Activated CD4-positive, alpha-beta T cell treated with anti-CD3 and anti-CD28 coated beads, Interleukin-2, amount 50 U/mL, for 48 hours (primary cell): ENCODE measurements at places on chromosomes 4 and X.

DNA sequence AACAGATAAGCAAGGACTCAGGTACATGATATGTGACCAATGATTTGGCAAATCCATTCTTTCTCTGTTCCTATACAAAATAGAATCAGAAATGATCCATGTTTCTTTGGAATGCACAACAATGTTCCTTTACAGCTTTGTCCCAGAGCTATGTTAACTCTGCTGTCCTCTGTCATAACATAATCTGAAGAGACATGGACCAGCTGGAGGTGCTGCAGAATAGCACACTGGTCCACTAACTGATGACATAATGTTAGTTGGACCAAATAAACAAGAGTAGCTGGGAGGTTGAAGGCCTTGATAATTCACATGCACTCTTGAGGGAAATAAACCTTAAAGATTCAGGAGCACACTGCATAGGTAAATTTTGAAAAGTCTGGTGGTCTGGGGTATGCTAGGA is 23.0 kb upstream of the DHX15 start:
- no peak for DNase-seq

DNA sequence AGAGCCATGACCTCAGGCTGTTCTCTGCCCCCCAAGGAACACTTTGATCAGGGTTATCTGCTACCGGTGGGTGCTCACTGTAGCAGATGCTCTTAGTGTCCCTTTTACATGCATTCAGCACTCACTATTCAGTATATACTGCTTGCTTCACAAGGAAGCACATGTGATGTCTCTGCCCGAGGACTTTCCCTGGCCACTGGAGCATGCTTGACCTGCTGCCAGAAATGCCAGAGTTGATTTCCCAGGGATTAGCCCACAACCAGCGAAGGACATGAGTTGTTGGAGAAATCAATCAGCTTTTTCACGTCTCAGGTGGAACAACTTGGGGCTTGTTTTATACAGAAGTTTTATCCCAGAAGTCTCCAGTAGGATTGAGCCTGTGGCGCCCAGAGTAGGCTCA is 51.2 kb upstream of the RPS6KA3 start:
- no peak for DNase-seq

- no peak for DNase-seq
These were observed 42.6 kb downstream of the CLDN34 start for GRCh38 chrX:10009741-10010140.

- no peak for DNase-seq
These were observed 48.8 kb downstream of the MAP7D2 start for GRCh38 chrX:20067709-20068561.

- no peak for DNase-seq
These were observed 112.9 kb downstream of the IRF2 start for GRCh38 chr4:184361443-184361842.

GRCh38 chrX:37640142-37640541 is 45.4 kb upstream of the XK start:
- DNase-seq, result no peak

DNA sequence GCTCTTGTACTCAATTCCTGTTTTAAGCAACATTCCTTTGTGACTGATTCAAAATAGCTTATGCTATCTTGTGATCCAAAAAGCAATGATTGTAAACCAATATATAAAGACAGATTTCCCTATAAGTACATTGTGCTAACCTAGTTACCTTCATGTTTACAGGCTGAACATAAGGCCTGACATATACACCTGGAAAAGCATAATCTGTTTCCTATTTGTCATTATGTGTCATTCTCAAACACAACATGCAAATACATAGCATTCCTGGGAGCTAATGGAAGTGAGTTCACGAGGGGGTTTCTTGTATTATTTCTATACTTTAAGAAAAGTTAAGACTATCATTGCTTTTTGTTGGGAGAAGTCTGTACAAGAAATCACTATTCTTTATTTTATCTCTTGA is 638.1 kb upstream of the AGA start:
- DNase-seq, result no peak

GRCh38 chr4:24642981-24643547 is 58.7 kb upstream of the DHX15 start:
- no peak for DNase-seq

- DNase-seq, result no peak
These were observed 53.7 kb upstream of the NKX1-1 start for GRCh38 chr4:1459722-1460511.

DNA sequence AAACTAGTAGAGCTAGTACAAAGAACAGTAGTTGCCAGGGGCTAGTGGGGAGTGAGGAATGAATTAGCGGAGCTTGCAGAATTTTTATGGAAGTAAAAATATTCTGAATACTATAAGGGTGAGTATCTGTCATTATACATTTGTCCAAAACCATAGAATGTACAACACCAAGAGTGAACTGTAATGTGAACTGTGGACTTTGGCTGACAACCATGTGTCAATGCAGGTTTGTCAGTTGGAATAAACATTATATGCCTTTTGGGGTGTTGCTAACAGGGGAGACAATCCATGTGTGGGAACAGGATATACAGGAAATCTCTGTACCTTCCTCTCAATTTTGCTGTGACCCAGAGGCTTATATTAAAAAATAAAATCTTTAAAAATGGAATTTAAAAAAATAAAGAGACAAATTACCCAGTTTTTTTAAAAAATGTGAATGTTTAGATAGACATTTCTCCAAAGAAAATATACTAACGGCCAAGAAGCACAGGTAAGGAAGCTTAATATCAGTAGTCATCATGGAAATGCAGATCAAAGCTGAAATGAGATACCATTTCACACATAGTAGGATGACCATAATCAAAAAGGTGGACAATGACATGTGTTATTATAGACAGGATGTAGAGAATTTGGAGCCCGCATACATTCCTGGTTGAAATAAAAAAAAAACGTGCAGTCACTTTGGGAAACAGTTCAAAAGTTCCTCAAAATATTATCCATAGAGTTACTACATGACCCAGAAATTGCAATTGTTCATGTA is 899.8 kb downstream of the RAB28 start:
- no peak for DNase-seq

- DNase-seq, result no peak
These were observed 126.9 kb downstream of the RNF150 start for GRCh38 chr4:141006242-141006802.

- DNase-seq, result no peak
These were observed 203.2 kb downstream of the PTTG2 start for GRCh38 chr4:38163216-38164006.

GRCh38 chr4:97646997-97647396 is 496.3 kb downstream of the STPG2 start:
- no peak for DNase-seq

- no peak for DNase-seq
These were observed 133.7 kb downstream of the AMELX start for GRCh38 chrX:11426712-11427452.

DNA sequence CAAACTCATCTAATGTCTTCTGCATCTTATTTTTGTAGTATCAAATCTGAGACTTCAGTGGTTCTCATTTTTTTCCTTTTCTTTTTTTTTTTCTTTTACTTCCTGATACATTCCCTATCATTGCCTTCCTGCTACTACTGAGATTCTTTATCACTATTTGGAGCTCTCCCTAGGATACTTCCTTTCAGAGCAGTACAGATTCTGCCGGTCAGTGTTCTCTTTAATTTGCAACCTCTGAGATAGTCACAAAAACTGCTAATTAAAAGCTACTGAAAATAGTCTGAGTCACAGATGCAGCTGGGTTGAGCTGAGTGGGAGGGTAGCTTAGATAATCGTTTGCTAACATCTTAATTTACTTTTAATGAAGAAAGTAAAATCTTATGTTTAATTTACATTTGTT is 1279.7 kb downstream of the ARAP2 start:
- no peak for DNase-seq

DNA sequence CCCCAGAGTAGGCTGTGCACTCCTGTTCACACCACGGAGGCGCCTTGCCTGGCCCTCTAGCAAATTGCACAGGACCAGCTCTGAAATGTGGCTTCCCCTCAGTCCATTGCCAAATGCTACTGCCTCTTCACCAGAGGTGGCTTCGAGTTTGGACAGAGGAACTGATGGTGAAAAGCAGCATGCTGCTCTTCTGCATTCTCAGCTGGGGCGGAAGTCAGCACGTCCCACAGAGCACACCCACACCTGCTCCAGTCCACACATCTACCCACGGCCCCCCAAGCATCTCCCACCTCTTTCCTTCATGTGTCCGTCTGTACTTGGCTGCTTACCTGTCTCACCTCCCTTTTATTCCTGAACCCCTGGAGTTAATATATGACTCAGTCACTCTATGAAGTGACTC is 43.5 kb downstream of the LRP2BP start:
- DNase-seq, result no peak

DNA sequence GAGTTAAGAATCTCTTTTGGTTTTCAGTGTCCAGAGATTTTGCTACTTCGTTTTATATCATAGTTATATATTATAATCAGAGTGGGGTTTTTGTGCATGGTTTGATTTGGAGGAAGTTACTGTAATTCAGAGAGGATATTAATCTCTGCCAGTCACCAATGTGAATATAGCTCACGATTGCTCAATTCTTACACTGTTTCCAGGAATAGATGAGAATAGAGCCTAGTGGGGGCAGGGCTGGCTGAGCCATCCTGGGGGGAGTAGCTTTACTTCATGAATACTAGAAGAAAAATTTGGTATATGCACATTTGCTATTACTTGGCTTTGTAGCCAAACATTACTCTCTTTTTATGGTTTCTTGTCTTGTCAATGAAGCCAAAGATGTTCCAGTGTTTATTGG is 60.9 kb upstream of the TRPC3 start:
- no peak for DNase-seq

GRCh38 chr4:113884655-113885054 is 94.8 kb downstream of the ARSJ start:
- DNase-seq, result no peak

- DNase-seq, result peak; percentile 42
These were observed 46.0 kb upstream of the TMPRSS11F start for GRCh38 chr4:68175562-68176155.

DNA sequence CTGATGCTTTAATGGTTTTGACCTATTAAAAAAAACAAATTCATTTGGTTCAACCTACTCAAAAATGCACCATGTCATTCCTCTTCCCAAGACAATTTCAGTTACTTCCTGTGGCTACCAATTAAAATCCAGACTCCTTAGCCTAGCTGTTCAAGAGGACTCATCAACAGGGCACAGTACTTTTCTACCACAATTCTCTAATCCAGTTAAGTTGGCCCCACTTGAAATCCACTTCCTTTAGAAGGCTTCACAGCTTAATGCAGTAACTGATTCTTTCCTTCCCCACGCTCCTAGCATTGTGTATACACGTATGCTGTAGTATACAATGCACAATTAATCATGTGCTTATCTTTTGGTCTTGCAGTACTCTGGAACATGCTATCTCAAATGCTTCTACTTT is 129.8 kb downstream of the UGT8 start:
- no peak for DNase-seq

DNA sequence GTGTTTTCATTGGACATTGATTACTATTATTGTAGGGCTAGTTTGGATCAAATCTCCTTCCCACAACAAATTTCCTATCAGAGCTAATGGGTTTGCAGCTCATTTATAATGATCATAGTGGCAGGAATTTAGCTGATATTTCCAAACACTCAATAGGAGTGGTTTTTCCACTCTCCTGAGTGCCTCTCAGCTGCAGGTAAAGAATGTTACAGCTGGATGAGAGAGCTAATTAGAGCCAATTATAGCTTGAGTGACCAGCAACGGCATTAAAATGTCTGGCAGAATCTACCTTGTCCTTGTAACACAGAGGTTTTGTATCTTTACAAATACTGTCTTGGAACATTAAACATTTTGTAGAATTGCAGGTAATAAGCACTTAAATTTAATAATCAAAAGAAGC is 602.8 kb upstream of the EPHA5 start:
- no peak for DNase-seq

GRCh38 chr4:70511365-70511764 is 7.0 kb upstream of the AMTN start:
- no peak for DNase-seq

- no peak for DNase-seq
These were observed 118.6 kb upstream of the VCX3B start for GRCh38 chrX:8346060-8346459.

DNA sequence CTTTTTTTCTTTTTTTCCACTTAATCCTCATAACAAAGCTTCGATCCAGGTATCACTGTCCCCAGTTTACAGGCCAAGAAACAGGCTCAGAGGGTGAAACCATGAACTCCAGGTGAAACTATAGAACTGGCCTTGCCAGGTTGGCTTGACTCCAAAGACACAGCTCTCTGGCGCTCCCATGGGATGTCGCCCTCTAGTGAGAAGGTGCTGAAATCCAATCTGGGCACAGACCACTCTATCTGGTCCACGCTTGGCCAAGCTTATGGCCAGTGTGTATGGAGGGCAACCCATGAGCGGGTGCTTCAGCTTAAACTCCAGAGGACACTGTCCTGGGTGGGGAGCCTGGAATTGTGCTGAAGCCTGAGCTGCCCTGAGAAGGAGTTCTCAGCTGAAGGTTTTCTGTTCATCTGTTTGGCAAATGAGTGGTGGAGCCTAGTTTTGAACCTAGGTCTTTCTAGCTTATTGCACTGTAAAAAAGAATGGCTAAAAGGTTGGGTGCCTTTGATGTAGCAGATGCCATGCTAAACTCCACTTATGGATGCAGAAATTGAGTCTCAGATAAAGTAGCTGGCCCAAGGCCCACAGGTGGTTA is 70.5 kb downstream of the SEL1L3 start:
- peak; percentile 25 for DNase-seq

GRCh38 chr4:20266215-20267082 is 14.7 kb downstream of the SLIT2 start:
- no peak for DNase-seq

- DNase-seq, result no peak
These were observed 4.6 kb downstream of the EDA2R start for GRCh38 chrX:66634272-66634671.

GRCh38 chr4:132240081-132240480 is 909.0 kb upstream of the PCDH10 start:
- no peak for DNase-seq

DNA sequence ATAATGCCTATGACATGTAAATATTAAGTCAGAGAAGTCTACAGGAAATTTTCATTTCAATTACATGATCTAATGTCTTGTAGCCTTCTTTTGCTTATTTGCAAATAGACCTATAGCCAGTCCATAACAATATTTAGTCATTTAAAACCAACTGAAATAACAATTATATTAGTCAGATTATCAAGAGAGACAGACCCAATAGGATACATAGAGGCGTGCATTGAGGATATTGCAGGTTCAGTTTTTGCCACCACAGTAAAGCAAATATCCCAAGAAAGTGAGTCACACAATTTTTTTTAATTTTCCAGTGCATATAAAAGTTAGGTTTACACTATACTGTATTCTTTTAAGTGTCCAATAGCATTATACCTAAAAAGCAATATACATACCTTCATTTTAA is 349.7 kb upstream of the ATOH1 start:
- no peak for DNase-seq

- no peak for DNase-seq
These were observed 534.1 kb upstream of the AADAT start for GRCh38 chr4:170623899-170624298.

DNA sequence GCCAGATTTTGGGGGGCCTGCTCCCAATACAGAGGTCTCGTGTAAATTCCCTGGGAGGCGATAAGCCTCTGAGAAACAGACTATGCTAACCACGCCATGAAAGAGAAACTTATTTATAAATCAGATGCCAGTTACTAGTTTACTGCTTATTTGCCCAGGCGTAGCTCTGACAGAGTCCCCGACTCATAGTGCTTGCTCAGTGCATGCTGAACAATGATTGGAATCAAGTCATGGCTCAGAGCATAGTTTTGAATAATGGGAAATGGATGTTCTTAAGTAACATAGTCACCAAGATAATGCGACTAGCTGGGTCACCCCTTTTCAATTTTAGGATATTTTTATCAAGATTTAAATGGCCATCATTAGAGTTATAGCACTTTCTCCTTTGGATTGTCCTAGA is 39.9 kb downstream of the HTT start:
- no peak for DNase-seq

- no peak for DNase-seq
These were observed 68.3 kb downstream of the CRMP1 start for GRCh38 chr4:5824635-5825034.
